ENCODE measurements at places on chromosomes 16 and 17.
A peak's percentile ranks its signal among the peaks of the same experiment; 100 is the strongest.

- DNase-seq: no peak
These were observed 267.9 kb upstream of the HSBP1 start for GRCh38 chr16:83539736-83540490.

- DNase-seq: no peak
These were observed 2.8 kb downstream of the FN3K start for GRCh38 chr17:82737967-82738877.

DNA sequence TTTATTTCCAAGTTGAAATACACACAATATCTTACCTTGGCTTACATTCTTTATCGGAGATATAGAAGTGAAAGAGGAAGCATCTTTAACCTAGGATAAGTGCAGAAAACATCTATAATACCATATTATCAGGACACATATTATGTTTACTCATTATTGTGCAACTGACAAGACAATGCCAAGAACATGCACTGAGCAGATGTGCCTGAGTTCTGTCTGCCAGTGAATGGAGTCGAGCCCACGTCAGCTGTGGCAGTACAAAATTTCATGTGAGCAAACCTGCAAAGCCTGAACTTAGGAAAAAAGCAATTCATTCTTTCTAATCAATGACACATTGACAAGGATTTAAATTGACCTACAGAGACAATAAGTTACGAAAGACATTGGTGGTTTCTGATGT is 154.4 kb downstream of the AXIN2 start:
- no peak for DNase-seq

DNA sequence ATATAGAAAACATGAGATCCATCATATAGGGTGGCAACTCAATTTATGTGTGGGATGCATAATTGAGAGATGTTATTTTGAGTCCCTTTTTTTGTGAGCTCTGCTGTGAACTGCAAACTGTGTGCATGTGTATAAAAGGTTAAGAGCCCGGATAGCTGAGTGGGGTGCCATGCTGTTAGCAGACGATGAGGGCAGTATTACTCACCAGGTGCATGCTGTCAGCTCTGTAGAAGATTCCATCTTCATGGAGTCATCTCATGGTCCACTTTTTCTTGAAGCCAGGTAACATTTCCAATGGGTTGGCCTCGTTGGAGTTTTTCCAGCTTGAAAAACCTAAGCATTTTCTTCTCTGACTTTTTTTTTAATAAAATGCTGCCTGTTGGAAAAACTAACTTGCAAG is 43.0 kb upstream of the RHBDL3 start:
- DNase-seq: no peak

DNA sequence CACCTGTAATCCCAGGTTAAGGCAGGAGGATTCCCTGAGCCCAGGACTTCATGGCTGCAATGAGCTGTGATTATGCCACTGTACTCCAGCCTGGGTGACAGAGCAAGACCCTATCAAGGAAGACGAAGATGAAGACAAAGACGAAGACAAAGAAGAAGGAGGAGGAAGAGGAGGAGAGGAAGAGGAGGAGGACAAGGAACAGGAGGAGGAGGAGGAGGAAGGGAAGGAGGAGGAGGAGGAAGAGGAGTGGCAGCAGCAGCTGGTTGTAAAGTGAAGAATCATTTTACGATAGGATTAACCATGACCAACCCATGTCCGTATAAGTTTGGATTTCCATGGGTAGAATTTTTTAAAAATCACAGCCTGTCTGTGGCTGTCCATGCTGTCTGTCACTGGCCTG is 316.8 kb upstream of the TNRC6C start:
- no peak for DNase-seq

GRCh38 chr17:50532452-50533024 is at the start of gene EPN3:
Gene EPN3, plus strand, starts transcription at chr17:50532735. Its CDS starts 3,822 bp downstream, at chr17:50536557.
- DNase-seq: no peak

- DNase-seq: no peak
These were observed 100.5 kb upstream of the HS3ST3A1 start for GRCh38 chr17:13702266-13702665.

- peak; percentile 1 for DNase-seq
These were observed at the start of gene FA2H for GRCh38 chr16:74774223-74775139. Gene FA2H, minus strand, starts transcription at chr16:74774820. Its CDS starts 65 bp downstream, at chr16:74774755.

DNA sequence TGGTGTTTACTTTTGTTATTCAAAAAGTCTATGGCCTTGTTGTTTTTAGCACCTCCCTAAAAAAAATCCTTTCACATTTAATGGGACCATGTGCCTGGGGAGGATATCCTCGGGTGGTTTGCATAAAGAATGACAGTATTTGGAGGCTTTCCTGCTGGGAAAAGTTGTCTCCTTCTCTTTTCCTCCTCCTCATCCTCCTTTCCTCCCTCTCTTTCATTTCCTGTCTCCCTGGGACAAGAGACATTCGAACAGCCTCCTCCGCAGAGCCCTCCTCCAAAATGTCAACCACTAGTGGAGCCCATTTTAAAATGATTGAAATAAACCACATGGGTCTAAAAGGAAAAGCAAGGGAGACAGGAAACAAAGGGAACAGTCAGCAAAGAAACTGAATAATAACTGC is 67.4 kb downstream of the MYH13 start:
- DNase-seq: no peak

DNA sequence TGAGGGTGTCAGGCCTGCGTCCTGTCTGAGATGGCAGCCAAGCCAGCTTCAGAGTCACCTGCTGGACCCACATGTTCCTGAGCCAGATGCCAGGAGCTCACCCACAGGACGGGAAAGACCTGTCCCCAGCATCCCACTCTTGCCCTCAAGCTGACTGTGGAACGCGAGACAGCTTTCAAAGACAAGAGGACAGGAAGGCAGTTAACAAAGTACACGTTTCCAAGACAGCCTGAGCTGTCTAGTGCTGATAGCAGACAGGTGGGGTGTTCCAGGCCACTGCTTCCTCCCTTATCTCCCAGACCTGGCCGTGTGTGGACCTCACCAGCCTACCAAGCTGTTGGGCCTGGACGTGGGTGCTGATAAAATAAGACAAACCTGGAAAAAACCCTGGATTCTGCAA is 13.2 kb downstream of the CMTM3 start:
- DNase-seq: no peak

- DNase-seq: no peak
These were observed 104.4 kb downstream of the CMIP start for GRCh38 chr16:81548876-81549546.

DNA sequence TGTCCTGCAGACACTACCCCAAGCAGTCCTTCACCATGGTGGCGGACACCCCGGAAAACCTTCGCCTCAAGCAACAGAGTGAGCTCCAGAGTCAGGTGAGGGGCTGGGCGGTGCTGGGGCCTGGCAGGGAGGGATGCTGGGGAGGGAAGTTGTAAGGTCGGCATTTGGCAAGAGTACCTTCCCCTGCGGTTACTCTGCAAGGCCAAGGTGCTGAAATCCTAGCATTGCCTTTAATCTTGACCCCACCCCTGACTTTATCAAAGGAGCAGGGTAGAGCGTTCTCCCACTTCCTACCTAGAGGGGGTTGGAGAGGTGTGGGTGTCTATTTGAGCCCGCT is 20.5 kb downstream of the LASP1 start:
- DNase-seq: no peak
